ENCODE measurements at places on chromosomes 13 and 19.

- no peak for DNase-seq
Measured at GRCh38 chr19:31979362-31979761, 366.0 kb upstream of the ZNF507 start.

GRCh38 chr19:49343123-49343522 lies 7.9 kb downstream of the CD37 start:
- no peak for DNase-seq

GRCh38 chr13:66663711-66664110 lies 566.4 kb downstream of the PCDH9 start:
- DNase-seq = no peak

- DNase-seq = peak; percentile 60
Measured at GRCh38 chr13:112690283-112690929, 568 bp downstream of the ATP11A start.

DNA sequence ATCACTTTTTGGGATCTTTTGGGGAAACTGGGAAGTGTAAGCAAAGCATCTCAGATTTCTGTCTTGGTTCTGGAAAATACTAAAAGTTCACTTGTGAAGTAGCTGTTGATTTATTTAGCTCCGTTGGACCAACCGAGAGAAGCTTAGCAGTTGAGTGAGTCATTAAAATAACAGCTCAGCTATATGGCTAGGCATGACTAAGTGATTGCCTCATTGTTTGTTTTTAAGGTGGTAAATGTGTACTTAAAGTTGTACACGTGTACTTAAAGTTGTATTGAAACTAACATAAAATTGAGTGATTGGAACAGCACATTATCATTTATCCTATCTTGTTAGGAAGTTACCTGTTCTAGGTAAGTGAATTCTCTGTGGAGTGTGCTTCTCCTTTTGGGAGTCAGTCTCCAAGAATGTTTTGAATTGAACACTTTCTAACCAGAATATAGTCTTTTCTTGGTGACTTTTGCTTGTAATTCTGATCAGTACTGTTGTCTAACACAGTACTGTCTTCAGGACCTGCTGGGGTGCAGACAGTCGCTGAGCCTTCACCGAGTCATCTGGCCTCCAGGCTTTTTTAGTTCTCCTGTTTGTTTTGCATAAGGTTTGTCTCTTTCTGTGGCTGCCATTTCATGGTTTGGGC lies 2.9 kb upstream of the DCUN1D2 start:
- DNase-seq = no peak

DNA sequence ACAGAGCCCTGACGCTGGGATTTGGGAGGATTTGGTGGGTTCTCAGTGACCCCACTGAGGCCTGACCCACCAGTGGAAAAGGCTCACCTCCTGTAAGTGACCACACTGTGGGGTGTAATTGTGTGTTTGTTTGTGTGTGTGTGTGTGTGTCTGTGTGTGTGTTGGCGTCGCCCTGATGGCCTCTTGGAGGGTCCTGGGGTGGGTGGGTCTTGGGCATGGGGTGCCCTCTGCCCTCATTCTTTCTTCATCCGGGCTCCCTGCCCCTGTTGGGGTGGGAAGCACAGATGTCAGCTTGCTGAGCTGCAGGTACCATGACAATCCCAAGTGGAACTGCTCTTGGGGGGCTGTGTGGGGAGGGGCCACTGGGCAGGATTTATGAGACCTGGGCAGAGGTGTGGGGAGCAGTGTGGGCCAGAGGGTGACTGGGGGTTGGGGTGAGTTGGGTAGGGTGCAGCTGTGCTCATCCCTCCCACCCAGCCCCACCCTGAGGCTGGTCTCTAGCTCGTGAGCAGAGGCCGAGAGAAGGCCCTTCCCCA lies 22.8 kb downstream of the WTIP start:
- no peak for DNase-seq

- no peak for DNase-seq
Measured at GRCh38 chr13:29129616-29130015, 309.5 kb downstream of the MTUS2 start.

- no peak for DNase-seq
Measured at GRCh38 chr13:23901365-23901764, 4.1 kb upstream of the C1QTNF9B start.

DNA sequence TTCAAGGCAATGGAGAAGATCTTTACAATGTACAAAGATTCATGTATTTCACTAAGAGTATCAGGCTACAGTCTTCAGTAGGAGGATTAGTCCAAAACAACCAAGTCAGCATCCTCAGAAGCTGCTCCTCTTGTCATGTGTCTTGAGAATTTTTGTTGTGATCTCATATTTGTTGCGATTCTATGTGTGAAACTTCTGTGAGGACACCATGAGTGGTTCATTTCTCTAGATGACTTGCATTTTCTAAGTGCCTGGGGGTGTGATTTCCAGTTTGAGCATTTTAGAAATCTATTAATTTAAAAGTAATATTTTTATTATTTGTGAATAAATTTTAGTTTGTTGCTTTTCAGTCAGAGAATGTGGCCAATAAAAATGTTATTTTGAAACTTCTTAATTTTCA lies 94.5 kb downstream of the RAP2A start:
- DNase-seq = no peak

DNA sequence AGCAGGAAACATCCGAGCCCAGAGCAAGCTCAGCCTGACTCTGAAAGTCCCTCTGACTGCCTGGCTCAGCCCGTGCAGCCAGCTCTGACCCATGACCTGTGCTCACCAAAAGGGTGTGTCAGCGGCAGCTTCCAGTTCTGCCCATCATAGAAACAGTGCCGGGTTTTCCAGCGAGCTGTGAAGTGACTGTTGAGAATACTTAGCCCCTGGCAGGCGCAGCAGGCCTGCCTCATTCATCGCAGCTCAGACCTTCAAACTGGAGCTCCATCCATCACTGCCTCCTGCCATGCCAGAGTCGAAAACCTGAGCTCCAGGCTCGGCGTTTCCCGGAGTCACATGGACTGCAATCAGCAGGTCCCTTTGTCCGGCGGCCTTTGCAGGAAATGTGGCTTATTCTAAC lies 16.3 kb upstream of the GSX1 start:
- no peak for DNase-seq

DNA sequence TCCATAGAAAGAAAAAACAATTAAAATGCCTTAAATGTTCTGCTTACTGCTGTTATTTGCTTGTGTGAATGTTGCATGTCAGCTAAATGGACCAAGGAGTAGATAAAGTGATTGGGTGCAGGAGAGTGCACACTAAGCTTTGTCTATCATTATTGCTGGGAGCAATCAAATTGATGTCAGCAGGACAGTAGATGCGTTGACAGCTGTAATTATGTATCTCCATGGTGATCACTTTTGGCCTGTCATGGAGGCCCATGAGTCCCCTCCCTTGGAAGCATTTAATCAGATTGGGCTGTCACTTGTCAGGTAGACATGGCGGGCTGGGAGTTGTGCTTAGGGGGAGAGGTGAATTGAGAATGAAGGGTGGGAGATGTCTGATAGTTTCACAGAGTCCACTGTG lies 215.3 kb downstream of the PCCA start:
- no peak for DNase-seq

DNA sequence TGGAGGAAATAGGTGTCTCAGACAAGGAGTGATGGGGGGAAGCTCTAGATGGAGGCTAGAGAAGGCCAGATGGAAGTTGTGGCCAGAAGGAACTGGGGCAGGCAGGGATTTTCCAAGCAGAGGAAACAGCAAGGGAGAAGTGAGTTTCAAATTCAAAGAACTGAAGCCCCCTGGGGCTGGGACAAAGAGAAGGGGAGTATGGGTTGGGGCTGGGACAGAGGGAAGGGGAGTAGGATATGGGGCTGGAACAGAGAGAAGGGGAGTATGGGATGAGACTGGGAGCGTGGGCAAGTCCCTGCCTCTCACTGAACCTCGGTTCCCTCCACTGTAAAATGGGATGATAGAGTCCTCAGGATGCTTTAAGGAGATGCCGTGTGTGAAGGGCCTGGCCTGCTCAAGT lies 1.9 kb upstream of the GTF2F1 start:
- DNase-seq = no peak

GRCh38 chr13:43776006-43776405 lies 10.8 kb downstream of the ENOX1 start:
- DNase-seq = no peak

DNA sequence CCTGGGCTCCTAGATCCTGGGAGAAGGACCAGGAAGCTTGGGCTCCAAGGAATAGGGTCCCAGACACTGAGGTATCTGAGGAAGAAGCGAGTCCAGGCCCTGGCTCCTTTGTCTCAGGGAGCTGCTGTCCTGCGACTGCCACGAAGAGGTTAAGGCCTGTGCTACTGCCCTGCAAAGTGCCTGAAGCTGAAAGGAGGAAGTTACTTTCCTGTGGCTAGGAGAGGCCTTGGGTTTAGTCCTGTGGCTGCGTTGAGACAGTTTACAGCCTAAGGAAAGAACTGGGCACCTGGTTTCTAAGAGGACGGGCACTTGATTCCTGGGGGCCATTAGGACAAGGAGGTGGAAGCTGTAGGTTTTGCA lies 2.8 kb downstream of the MYADM start:
- peak; percentile 73 for DNase-seq

DNA sequence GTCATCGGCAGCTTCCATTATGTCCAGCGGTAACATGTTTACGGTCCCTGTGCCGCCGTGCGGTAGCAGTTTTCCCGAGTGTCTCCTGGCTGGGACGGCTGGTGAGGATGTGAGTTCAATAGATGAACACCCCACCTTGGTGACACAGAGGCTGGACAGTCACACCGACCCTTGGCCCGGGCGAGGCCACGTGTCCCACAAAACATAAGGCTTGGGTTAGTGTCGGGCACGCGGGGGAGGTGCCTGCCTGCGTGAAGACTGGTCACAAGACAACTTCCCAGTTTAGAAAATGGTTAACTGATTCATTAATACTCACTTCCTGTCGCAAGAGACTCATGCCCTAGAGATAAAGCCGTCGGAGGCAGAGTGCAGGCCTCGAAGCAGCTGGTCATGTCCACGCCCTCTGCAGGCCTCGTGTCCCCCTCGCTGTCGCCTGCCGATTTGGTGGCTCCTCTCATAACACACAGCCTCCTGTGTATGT lies 17.2 kb downstream of the RASA3 start:
- DNase-seq = no peak

DNA sequence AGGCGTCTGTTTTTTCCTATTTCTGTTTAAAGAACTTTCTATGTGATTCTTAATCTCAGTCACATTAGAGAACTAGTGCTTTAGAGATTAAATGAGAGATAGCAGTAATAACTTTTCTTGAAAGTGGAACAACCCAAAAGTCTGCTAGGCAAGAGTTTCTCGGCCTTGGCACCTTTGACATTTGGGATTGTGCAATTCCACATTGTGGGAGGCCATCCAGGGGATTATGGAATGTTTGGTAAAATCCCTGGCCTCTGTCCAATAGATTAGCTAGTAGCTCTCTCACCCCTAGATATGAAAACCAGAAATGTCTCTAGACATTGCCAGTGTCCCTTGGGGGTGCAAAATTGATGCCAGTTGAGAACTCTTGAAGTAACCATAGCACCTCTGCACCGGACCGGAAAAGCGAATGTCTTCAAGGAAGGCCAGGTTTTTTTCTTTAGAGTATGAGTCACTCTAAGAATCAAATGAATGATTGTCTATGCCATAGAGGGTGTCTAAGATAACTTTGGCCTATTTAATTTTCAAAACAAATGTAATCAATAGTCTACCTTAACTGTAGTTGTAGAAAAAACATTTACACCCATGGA lies 45.0 kb upstream of the IL17D start:
- no peak for DNase-seq

DNA sequence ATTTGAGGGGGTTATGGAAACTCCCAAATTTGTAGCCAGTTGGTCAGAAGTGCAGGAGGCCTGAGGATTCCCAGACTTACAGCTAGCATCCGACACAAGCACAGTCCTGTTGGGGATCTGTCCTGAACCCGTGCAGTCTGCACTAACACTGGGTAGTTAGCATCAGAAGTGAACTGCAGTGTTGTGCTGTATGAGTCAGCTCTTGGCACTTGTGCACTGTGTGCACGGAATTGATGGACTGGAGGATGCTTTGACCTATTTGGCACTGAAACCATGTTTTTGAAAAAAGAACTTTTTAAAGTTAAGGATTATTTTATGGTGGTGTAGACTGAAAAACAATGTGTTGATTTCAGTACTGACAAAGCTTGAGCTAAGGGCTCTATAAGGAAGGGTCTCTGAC lies 279.0 kb downstream of the NHLRC3 start:
- DNase-seq = no peak

- DNase-seq = peak; percentile 68
Measured at GRCh38 chr13:27953676-27954405, 15.3 kb downstream of the CDX2 start.

- DNase-seq = no peak
Measured at GRCh38 chr13:113934576-113934975, 39.3 kb downstream of the C13orf46 start.

DNA sequence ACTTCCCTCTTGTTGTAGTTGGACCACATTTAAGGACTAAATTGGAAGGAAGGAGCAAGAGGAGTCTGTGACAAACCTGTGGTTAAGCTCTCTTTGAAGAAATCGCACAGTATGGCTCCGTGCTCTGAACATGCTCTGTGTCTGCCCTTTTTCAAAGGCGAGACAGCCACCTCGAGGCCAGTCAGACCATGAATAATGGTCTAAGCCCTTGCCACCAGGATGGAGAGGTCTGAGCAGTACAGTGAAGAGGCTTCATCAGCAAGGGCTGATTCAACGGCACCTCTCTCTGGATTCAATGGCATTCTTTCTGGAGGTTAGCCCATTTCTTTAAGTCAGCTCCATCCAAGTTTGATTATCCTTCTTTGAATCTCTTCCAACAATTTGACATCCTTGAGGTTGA lies 30.9 kb downstream of the FAM216B start:
- no peak for DNase-seq

DNA sequence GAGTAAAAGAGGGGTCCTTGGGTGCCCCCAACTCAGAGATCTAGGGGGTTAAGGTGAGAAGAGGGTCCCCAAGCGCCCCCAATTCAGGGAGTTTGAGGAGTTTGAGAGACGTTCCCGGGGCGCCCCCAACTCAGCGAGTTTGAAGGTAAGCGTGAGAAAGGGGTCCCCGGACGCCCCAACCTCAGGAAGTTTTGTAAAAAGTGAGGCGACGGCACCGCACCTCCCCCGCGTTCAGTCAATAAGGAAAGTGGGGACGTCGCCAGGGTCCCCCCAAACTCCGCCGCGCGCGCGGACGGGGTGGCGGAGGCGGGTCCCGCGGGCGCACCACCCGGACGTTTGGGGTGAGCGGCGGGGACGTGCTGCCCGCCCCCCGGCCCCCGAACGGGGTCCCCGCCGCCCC lies 353 bp downstream of the RFX2 start:
- DNase-seq = no peak

DNA sequence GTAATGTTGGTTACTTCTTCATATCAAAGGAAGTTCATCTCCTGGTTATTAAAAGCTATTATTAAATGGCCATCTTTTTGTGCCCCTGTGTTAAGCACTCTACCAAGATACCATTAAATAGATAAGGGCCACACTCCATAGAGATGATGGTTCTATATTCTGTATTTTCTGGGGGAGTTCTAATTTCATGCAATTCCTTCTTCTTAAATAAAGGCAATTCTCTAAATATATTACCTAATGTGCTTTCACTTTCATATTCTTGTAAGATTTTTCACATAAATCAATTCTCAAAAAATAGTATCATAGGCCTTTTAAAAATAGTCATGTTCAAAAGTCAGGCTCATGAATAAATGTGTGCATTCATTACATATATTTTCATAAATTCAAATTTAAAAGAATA lies 47.0 kb upstream of the USPL1 start:
- no peak for DNase-seq

- no peak for DNase-seq
Measured at GRCh38 chr13:33782631-33783030, 35.3 kb upstream of the RFC3 start.

Data from NAMALWA (cell line).